CD4-positive, alpha-beta T cell treated with Interleukin-4 for 1 hour (primary cell): ENCODE measurements at places on chromosomes 13 and 19.

DNA sequence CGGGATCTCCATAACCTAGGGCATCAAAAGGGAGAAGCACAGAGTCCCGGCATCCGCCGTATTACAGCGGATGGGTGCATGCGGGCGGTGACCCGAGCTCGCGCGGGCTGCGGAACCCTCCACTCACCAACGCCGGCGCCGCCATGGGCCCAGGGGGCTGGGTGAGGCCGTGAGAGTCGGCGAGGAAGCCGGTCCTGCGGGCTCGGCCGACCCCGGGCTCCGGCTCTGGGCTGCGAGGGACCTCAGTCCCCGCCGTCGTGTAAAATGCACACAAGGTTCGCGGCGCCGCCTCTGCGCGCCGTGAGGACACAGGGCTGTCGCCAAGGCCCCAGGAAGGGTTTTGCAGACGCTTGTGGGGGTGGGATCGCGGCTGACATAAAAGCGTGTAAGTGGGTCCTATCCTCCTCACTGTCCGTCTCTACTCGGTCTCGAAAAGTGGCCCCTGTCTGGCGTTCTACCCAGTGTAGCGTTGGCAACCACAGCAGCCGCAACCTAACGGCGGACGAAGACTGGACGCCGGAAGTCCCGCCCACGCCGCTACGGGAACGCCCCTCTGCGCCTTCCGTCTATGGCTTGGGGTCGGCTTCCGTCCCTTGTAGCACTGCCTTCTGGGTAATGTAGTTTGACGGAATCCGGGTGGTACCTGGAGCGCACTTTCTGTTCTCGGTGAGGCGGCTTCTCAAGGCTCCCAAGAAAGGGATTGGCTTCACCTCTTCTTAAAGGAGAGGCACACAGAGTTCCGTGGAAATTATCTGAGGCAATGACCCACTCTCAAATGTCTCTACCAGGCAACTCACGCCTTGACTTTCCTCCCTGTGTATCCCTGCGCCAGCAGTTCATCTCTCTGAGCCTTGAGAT is at the start of gene ZNF599:
TSS of gene ZNF599 (minus strand) at position 519 of the 858 bp plus-strand sequence. CDS start at position 145, 374 bp downstream.
- peak; percentile 92 for DNase-seq

- DNase-seq, result no peak
Measured at GRCh38 chr13:27483421-27483820, 33.1 kb upstream of the MTIF3 start.

GRCh38 chr19:49770529-49770928 is 3.7 kb downstream of the AP2A1 start:
- no peak for DNase-seq

DNA sequence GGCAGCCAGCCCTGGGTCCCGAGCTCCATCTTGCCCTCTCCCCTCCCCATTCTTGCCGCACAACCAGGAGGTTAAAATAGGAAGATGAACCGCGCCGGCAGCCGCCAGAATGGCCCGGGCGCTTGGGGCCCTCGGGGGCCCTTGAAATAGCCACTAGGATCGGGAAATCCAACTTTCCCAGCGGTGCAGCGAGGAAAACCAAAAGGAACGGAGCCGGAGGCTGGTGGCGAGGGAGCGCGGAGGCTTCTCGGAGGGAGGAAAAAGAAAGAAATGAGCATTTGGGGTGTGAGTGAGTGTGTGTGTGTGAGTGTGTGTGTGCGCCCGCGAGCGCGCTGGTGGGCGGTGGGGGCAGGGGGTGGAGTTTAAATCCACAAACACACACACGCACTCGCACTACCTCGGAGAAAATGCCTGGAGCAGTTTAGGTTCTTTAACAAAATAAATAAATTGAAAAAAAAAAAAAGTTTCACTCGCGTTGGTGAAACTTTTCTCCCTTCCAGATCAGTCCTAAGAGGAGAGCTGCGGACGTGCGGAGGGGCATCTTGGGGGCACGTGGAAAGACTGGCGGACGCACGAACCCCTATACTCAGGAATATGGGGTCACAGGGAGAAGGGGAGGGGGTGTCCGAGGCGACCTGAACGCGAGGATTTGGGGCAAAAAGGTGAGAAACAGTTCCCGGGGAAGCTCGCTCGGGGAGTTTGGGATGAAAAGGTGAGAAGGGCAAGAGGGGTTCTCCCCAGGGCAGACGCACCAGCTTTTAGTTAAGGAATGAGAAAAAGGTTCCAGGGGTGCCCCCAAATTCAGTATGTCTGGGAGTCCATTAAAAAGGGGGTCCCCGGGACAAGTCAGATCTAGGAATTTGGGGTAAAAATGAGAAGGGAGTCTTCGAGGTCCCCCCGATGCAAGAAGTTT is 1.3 kb downstream of the RFX2 start:
- DNase-seq, result peak; percentile 69

- no peak for DNase-seq
Measured at GRCh38 chr13:98315466-98315865, 138.4 kb upstream of the RNF113B start.

DNA sequence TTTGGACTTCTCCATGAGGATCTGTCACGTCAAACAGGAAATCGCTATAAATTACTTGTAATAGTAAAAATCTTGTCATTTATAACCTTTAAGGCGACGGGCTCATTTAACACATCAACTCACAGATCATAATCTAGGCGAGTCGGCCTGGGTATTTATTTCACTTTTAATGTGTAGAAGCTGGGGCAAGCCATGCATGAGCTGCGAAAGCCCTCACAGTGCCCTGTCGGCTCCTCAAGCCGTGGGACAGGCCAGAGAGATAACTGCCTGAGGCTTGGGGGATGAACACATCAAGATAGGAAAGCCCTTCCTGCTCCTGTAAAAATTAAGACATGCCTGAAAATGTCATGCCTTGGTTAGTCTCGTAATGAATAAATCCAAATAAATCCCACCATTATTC is 30.8 kb downstream of the SOX1 start:
- DNase-seq, result no peak

GRCh38 chr13:111662451-111662850 is 342.0 kb downstream of the TEX29 start:
- no peak for DNase-seq

DNA sequence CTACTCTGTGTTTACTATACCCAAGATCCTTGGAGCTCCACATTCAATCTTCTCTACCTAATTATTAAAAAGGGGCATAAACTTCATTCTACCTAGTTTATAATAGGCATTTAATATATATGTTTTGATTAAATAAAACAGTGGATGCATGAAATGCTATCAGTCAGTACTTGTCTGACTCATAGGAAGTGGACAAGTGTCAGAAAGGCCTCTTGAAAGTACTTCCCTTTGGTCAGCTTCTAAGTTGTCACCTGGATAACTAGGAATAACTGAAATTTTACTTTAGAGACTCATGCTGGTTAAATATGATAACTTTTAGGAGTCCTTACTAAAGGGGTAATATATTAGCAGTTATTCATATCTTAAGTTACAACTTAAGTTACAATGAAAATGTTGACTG is 329.8 kb downstream of the KLF5 start:
- no peak for DNase-seq

- no peak for DNase-seq
Measured at GRCh38 chr13:34513526-34513925, 428.5 kb upstream of the NBEA start.

GRCh38 chr13:61187471-61187870 is 228.2 kb downstream of the PCDH20 start:
- no peak for DNase-seq

DNA sequence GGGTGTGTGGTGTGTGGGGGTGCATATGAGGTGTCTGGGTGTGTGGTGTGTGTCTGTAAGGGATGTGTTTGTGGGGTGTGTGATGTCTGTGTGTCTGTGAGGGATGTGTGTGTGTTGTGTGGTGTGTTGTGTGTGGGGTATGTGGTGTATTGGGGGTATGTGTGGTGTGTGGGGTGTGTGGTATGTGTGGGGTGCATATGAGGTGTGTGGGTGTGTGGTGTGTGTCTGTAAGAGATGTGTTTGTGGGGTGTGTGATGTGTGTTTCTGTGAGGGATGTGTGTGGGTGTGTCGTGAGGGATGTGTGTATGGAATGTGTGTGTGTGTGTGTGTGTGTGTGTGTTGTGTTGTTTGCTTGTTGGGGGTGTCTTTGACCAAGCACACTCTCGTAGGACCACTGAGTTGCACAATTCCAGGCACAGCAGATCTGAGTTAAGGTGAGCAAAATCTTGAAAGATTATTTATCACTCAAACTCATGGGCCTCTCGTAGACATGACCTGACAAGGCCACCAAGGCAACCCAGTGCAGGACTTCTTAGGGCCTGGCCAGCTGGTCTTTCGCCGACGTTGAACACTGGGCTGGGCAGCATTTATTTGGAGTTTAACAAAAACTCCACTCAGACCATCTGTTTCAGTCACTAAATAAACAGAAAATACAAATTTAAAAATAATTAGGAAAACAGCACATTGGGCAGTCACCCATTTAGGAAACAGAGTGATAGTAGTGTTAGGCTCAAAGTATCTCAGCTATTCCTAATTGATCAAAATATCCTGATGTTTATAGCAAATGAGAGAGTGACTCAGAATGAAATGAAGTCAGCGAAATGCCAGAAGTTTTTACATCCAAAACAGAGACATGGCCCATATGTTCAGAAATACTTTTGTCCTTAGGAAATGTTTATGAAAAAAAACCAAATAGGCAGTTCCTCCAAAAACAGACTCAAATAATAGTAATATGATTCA is 301.1 kb downstream of the FGF9 start:
- no peak for DNase-seq

- DNase-seq, result peak; percentile 2
Measured at GRCh38 chr19:400976-401865, 7.7 kb downstream of the C2CD4C start.

GRCh38 chr19:49749055-49749716 is 13.9 kb downstream of the TSKS start:
- DNase-seq, result no peak

GRCh38 chr19:28466107-28467045 is 746.6 kb downstream of the UQCRFS1 start:
- DNase-seq, result peak; percentile 67

GRCh38 chr13:20132052-20132634 is 28.7 kb downstream of the GJA3 start:
- DNase-seq, result no peak

DNA sequence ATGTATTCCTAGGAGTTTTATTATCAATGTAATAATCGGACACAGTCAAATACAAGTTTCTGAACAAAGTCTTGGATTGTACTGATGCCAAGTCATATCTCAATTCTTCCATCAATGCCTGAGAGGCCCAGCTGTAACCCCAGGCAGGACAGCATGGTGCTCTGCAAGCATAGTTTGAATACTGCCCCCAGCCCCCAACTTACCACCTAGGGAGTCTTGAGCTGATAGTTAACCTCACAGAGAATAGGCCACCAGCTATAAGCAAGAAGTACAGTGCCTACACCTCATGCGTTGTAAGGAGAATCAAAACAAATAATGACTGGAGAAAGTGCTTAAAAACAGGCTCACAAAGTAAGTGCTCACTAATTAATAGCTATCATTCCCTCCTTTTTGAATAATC is 2.7 kb downstream of the PROSER1 start:
- no peak for DNase-seq

- no peak for DNase-seq
Measured at GRCh38 chr13:62846302-62846701, 1430.7 kb upstream of the PCDH20 start.

- DNase-seq, result no peak
Measured at GRCh38 chr13:53783471-53783870, 754.9 kb downstream of the OLFM4 start.

DNA sequence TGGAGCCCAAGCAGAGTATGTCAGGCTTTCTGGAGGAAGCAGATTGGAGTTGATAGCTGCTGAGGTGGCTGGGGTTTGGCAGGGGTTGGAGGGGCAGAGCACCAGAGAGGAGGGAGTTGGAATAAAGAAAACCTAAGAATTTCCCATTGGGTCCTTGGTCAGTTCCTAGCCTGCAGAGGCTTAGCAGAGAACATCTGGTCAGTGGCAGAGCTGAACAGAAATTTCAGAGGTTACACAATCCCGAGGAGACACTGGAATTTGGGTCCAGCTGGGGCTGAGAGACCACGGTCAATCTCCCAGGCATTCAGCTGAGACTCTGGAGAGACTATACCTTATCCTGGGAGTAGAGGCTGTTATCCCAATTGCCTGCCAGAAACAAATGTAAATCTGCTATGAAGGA is 84.4 kb downstream of the DPY19L3 start:
- DNase-seq, result no peak

GRCh38 chr19:44663996-44664395 is 7.3 kb upstream of the CEACAM19 start:
- DNase-seq, result no peak

DNA sequence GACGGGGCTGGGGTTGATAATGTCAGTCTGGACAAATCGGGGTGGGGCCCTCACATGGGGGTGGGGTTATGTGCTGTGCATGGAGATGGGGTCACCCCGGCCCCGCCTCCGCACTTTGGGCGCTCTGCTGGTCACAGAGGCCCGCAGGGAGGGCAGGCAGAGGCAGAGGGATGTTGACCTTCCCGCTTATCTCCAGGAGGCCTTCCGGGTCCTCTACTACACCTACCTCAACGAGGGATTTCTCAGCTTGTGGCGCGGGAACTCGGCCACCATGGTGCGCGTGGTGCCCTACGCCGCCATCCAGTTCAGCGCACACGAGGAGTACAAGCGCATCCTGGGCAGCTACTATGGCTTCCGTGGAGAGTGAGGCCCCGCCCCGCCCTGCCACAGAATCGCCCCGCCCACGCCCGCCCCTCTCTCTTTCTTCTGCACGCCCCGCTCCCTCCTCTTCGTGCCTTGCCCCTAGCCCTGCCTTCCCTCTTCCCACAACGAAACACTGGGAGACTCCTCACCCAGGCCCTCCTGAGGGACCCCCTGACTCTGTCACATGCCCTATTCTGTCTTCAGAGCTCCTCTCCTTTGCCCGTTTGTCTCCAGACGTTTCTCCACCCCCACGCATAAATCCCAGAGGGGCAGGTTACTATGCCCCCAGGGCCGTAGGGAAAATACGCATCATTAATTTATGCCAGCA is 32.8 kb downstream of the TMEM161A start:
- DNase-seq, result no peak

- peak; percentile 48 for DNase-seq
Measured at GRCh38 chr19:53908106-53908934, 758 bp upstream of the CACNG7 start.

- DNase-seq, result no peak
Measured at GRCh38 chr19:10173527-10173926, 21.2 kb downstream of the DNMT1 start.

DNA sequence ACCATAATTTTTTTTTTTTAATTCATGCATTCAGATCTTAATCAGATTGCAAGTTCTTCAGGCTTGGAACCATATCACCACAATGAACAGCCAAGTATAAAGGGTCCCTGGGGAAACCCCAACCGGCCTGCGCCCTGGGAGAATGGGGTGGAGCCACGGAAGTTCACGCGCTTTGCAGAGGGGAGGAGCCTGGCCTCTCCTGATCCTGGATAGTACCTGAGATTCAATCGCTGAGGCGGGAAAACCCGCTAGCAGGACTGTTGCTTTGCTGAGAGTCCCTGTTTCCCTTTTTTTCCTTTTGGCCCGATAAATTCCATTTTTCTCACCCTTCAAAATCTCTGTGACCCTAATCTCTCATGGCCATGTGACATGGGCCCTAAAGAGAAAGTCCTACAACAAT is 385.1 kb downstream of the IRS2 start:
- DNase-seq, result no peak
